WERI-Rb-1 (cell line): ENCODE measurements at places on chromosomes 2 and 18.

DNA sequence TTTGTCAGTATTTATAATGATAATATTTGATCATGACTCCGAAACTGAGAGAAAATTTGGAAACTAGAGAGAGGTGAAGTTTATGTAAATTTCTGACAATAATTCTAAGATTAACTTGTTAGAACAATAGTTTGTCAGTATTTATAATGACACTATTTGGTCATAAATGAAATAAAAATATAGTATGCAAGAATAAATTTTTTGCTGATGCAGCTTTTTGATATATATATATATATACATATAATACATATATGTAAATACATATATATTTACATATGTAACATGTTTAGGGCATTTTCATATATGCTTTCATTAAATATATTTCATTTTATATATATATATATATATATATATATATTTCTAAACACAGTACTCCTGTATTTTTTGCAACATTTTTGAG lies 1158.1 kb downstream of the LRP1B start:
- no peak for DNase-seq

GRCh38 chr18:62982600-62983251 lies 267.4 kb downstream of the PHLPP1 start:
- peak; percentile 82 for DNase-seq

DNA sequence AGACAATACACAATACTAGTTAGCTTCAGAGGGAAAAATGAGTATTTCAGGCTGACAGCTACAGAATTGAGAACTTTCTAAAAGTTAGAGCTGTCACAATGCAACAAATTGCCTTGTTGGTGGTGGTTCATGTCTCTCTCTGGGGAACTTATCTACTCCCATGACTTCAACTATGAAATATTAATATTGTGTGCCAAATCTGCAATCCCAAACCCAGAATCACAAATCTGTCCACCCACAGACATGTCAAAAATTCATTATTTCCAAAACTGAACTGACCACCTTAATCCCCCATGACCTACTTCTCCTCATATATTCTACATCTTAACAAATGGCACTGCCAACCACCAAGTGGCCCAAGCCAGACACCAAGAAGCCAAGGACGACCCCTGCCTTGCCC lies 143.5 kb downstream of the TCF4 start:
- DNase-seq = no peak

DNA sequence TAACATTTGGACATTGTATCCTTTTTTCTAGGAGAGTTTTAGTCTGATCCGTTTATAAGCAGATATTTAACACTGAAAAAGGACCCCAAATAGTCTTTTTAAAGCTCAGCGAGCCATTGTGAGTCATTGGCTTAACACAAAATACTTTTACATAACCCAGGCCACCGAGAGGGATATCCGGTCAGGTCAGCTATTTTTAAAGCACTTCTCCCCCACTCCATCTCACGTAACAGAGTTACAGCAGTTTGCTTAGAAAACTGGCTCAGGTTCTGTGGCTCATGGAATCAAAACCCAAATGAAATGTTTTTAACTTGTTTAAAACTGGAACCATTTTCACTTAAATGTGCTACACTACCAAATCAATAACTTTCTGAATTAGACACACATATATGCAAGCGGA lies 23.9 kb downstream of the COL4A3 start:
- no peak for DNase-seq

DNA sequence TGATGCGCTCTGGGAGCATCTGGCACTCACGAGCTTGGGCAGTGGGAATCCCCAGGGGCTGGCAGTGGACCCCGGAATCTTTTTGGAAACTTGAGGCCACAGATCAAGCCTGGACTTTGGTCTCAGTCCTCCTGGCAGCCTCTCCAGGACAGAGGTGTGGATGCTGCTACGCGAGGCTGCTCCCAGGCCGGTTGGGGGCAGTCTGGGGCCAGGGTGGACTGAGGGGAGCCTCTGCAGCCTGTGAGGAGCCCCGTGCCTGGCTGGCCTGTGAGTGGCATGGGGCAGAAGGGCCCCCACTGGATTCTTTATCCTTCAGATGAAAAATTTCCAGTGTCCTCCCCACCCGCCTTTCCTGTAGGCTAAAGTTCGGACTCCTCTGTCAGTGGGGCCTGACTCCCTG lies 12.7 kb upstream of the DES start:
- peak; percentile 55 for DNase-seq

GRCh38 chr2:3532941-3533340 lies 13.6 kb upstream of the ADI1 start:
- no peak for DNase-seq

DNA sequence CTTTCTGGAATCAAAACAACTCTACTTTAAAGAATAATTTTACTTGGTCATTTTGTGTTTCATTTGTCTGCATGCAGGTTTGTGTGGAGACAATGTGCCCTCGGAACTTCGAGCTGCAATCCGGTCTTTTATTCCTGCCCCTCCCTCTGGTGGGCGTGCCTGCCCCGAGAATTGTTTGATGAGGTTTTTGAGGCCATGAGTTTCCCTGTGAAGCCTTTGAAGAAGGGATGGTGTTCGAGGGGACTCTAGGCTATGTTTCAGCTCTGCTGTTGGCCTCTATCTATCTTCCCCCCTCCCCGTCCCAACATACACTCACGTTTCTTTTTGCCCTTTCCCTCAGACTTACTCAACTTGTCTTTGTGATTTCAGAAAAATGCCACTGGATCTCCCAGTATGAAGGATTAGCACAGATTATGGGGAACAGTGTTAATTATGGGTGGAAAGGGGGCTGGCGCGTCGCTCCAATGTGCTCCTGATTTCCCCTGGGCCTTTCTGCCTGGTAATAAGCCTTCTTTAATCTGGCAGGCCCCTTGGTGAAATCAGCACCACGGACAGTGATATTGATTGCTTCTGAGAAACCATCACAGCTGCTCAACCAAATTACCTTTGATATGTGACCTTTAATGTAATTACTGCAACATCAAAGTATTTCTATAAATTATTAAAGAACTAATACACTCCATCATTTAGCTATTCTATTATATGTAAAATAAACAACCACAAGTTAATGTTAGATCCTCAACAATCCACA lies 82.2 kb downstream of the CELF4 start:
- DNase-seq = peak; percentile 32

DNA sequence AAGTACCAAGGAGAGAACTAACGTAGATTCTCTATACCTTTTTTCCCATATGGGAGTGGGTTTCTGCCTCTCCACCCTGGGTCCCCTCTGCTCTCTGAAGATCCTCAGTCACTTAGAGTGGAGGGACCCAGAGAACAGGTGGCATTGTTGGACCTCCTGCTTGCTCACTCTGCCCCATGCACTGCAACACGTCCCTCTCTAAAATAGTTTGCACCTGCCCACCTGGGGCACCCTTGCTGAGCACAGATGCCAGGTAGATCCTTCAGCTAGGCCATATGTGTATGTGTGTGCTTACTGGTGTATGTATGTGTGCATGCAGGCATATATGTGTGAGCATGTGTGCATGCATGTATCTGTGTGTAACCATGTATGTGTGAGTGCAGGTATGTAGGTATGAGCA lies 2.2 kb downstream of the IL36RN start:
- DNase-seq = no peak

DNA sequence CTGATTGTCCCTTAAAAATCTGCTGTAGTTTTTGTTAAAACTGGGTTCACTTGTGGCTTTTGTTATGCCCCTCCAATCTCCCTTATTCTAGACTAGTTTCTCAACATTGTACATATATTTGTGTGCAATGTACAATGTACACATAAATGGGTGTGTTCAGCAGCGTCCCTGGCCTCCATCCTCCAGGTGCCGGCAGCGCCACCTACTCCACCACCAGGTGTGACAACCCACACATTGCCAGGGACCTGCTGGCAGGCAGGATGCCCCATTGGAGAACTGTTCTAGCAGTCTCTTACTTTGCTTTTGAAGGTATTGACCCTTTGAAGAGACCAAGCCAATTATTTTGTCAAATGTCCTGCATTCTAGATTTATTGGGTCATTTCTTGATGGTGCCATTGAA lies 75.4 kb downstream of the SH3RF3 start:
- no peak for DNase-seq

- no peak for DNase-seq
Observed at GRCh38 chr18:46002934-46003333, 35.8 kb upstream of the EPG5 start.

GRCh38 chr2:134122610-134123009 lies 131.3 kb upstream of the MGAT5 start:
- peak; percentile 28 for DNase-seq

- no peak for DNase-seq
Observed at GRCh38 chr18:51153659-51154371, 43.7 kb downstream of the MEX3C start.

- no peak for DNase-seq
Observed at GRCh38 chr2:60371219-60371618, 182.2 kb downstream of the BCL11A start.

GRCh38 chr18:376311-376710 lies 108.5 kb upstream of the THOC1 start:
- no peak for DNase-seq

DNA sequence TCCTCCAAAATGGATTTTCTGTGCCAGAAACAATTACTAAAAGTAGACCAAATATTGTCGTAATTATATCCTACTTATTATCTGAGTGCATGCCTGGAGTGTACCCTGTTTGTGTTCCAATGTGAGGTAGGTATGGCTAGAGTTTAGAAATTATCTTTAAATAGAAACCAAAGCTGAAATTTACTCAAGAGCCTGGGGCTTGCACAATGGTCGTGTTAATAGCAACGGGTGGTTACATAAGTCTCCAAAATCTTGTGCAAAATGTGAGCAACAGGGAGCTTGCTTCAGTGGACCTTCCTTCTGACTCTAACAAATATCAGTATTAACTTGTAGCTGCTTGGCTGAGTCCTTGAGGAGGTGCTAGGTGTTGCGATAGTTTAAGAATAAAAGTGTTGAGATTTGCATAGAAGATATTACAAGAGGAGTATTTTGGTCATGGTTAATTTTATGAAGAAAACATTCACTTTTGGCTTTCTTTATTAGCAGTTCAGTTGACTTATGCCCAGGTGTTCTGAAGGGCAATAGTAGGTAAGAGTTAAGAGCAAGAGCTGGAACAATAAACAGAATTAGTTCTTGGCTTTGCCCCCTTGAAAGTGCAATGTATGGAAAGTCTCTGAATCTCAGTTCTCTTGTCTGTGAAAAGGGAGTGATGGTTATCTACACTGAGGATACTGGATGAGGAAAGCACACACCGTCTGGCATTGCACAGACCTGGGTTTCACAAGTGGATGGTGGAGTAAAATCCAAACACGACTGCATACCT lies 4.6 kb downstream of the CXCR4 start:
- no peak for DNase-seq

DNA sequence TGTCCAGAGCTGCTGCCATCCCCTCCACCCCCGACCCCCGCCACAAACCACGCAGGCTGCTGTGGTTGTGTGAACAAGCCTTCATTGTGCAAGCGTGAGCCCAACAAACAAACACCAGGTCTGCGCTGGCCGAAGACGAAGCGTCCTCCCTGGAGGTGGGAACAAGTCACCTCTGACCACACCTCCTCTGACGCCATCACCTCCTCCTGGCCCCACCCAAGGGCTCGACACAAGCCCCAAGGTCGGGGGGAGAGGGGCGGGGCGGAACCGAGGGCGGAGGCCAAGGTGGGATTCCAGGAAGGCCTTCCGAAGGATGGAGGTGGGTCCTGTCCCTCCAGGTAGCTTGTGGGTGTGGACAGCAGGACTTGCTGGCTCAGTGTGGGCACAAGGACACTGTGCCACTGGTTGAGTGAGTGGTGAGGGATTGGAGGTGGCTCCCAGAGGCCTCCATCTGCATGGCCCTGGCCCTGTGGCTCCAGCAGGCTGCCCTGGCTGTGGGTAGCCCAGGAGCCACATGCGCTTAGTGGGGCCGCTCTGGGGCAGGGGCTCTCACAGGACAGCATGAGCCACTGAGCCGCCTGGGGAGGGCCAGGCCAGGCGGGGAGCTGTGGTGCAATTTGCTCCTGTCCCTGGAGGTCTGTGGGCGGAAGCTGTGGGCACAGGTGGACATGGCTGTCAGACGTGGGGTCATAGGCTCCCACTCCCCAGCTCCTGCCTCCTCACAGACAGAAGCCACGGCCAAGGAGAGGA lies 7.4 kb upstream of the GPR17 start:
- DNase-seq = no peak

DNA sequence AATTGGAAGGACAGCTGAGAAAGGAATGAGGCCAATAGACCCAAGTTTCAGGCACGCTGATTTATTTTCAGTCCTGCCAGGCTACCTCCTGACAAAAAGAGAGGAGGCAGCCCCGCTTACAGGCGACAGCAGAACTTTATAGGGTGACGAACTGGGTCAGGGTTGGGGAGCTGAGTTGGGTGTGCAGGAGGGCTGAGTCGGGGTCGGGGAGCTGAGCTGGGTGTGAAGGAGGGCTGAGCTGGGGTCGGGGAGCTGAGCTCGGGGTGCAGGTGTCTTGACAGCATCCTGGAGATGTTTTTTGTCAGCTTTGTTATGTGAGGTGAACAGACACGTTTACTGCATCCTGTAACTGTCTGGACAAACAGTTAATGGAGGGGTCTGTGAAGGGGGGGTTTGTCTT lies 342.2 kb downstream of the ADCYAP1 start:
- no peak for DNase-seq

DNA sequence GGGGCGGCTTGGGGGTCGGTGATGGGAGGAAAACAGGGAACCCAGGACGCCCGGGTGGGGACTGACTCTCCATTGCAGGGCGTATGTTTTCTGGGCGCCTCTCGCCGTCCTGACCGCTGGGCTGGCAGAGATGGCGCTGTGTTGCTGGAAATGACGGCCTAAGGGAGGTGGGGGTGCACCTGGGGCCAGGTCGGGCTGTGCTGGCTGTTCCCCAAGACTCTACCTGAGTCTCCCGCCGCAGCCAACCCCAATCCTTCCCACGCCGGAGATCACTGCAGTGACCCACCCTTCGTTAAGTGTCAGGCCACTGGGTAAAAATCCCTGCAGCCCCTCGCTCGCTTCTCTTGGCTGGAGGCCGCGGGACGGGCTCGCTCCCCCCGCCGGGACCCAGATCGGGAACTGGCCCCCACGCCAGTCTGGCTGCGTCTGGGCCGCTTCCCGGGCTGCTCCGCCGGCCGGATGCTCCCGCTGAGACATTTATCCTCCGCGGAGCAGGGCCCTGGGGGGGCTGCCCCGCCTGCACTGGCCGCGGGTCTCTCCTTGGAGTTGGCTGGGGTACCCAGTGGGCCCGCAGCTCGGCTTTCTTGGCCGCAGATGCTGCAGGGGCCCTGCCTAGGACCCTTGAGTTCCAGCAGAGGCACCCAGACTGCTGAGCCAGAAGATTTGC lies 7.8 kb upstream of the ARMC9 start:
- DNase-seq = no peak

DNA sequence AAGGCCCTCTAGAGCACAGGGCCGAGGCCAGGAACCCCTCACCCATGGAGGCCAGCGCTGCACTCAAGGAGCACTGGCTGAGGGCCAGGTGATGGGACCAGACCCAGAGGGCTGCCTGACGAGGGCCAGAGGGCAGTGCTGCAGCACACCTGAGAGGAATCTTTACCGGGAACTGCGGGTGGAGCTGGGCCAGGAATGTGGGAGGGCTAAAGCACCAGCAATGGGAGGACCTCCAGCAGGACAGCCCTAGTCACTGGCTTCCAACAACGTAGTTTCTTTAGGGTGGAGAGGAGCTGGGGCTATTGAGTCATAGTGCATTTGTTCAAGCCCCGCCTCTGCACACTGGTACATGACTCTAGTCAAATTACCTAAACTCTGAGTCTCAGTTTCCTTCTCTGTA lies 143.4 kb downstream of the TMEM17 start:
- DNase-seq = no peak

- no peak for DNase-seq
Observed at GRCh38 chr2:6922201-6922656, 5.0 kb downstream of the RNF144A start.

- no peak for DNase-seq
Observed at GRCh38 chr2:145108361-145108778, 588.5 kb upstream of the ZEB2 start.

GRCh38 chr2:241855245-241855887 lies 3.3 kb downstream of the PDCD1 start:
- DNase-seq = no peak
